Activated T-cell treated with anti-CD3 and anti-CD28 coated beads, Interleukin-2, amount 50 U/mL, for 4 hours (primary cell): ENCODE measurements at places on chromosomes 5 and 9. TPM values are rescaled to one million over a fixed set of nuclear protein-coding genes. Genes with fewer than 3 reads are reported as not detected.

Gene EQTN
- total RNA-seq = not detected

Gene RCL1
- 59.8 TPM for total RNA-seq

Gene GALNT10
- total RNA-seq = 26.8 TPM

Gene ADAMTS6
- 0.61 TPM for total RNA-seq

Gene ANKRD18B
- 2.4 TPM for total RNA-seq
